Smooth muscle cell of the brain vasculature (primary cell): ENCODE measurements at places on chromosomes 1 and 21.

- DNase-seq: no peak
Observed at GRCh38 chr1:174569240-174569639, 121.5 kb downstream of the GPR52 start.

DNA sequence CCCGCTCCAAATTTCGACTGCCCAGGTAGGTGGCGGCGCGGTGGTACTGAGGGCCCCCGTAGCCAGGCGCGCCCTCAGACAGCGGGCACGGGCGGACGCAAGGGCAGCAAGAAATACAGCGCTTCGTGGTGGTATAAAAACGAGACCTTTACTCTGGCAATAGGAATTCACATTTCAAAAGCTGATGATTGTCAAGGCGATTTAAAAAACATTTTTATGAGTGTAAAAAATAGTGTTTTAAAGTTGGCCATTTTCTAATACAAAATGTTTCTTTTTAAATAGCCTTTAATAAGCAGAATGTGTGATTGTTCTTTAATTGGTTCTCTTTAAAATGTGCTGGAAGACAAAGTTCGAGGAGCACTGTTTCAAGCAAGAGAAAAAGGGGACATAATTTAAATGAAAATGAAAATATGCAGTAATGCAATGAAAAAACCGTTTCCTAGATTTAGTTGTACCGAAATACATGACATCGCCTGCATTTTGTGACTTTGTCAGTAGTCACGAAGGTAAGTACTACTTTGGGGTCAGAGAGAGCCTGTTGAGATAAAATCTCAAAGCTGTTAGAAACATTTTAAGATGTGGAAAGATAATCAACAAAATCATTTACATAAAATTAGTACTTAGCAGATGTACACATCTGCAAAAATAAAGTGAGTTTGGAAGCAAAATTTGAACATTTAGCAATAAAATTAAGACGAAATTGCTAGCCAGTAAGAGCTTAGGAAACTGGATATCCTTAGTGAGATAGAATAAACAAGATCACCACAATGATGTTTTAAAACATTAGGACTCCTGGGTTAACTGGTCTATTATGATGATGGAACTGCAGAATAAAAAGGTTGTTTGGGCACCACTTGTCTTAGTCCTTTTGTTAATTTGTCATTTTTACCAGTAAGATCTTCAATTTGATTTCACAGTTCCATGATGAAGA lies 1.1 kb upstream of the PSMG1 start:
- no peak for DNase-seq

GRCh38 chr1:91622616-91623015 lies 122.0 kb downstream of the CDC7 start:
- DNase-seq: no peak

DNA sequence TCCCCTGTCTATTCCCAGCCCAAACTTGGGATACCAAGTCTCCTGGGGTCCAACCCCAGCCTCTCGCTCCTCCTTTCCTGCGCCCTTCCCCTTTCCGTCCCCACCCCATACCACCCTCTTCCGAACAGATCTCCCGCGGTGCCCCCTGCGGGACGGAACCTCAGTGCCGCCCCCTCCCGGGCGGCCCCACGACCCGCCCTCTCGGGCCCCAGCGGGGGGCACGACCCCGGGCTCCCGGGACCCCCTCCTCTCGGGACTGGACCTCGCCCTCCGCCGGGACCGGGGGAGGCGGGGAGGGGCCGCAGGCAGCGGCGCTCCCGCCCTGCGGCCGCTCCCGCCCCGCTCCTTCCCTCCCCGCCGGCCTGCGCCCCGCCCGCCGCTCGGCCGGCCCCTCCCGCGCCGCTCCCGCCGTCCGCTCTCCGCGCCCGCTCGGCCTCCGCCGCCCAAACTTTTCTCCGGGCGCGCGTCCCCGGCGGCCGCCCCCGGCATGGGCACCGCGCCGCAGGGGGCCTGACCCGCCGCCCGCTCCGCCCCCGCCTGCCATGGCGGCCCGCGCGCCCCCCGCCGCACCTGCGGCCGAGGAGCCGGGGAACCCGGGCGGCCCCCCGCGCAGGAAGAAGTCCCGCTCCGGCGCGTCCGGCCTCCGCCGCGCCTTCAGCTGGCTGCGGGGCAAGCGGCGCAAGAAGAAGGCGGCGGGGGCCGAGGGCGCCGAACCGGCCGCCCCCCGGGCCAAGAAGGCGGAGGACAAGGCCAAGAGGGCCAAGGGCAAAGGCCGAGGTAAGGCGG lies 39.0 kb upstream of the SYNC start:
- DNase-seq: no peak

- DNase-seq: no peak
Observed at GRCh38 chr1:225754940-225755641, 22.5 kb upstream of the SRP9 start.

DNA sequence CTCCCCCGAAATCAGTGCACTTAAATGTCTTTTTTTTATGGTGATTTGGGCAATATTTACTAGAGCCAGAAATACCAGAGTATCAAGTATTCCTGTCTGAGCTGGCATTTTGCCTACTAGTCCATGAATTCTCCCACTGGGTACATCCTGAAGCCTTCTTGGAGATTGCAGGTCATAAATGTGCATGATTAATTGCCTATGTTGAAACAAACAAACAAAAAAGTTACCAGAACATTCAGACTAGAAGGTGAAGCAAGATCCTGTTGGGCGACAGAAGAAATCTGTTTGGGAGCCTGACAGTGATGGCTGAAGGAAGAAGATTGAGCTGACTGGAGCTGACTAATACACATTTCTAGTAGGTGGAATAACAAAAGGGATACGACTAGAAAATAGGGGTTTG lies 127.4 kb upstream of the NRIP1 start:
- no peak for DNase-seq

- DNase-seq: no peak
Observed at GRCh38 chr1:192969091-192969490, 90.1 kb downstream of the UCHL5 start.

DNA sequence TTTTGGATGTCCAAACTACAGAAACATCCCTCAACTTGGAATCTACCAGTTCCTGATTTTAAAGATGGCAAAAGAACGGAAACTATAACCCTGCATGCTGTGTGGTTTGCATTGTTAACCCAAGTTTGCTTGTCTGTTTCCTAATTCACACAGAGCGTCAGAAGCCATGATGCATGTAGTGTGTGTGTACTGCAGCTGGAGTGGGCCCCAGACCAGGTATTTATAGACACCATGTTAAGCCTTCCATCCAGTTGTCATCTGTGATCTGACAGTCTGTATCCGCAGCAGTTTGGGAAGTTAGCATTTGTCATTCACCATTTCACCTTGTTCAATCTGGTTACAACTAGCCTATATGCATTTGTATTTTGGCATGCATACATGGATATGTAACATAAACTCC lies 27.7 kb upstream of the PLEKHM2 start:
- DNase-seq: no peak

- no peak for DNase-seq
Observed at GRCh38 chr21:39197448-39198233, 14.4 kb upstream of the PSMG1 start.

- DNase-seq: no peak
Observed at GRCh38 chr1:201088395-201088794, 23.8 kb downstream of the CACNA1S start.

GRCh38 chr21:42621166-42621818 lies 32.1 kb upstream of the PDE9A start:
- no peak for DNase-seq

- DNase-seq: no peak
Observed at GRCh38 chr1:65146908-65147423, 1.0 kb upstream of the AK4 start.

- DNase-seq: no peak
Observed at GRCh38 chr1:107727866-107728265, 237.1 kb downstream of the VAV3 start.

- no peak for DNase-seq
Observed at GRCh38 chr1:61740751-61741700, 1.3 kb upstream of the PATJ start.

GRCh38 chr1:18266391-18266790 lies 158.8 kb downstream of the IGSF21 start:
- DNase-seq: no peak

DNA sequence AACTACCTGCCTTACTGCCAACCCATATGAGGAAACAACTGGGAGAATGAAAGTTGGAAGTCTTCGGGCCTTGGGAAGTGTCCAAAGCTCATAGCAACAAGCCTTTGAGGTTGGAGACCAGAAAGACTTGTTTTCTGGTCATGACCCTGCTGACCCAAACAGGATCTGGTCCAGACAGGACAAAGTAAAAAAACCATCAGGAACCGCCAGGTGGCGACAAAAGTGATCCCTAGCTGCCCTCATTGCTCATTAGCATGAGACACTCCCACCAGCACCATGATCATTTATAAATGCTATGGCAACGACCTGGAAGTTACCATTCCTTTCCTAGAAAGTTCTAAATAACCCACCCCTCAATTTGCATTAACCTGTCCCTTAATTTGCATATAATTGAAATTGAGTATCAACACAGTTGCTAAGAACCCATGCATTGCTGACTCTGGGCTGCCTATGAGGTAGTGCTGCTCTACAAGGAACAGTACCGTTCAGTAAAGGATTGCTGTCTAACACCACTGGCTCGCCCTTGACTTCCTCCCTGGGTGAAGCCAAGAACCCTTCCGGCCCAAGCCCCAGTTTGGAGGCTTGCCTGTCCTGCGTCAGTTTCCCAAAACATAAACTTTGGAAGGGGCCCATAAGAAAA lies 89.0 kb downstream of the URB2 start:
- DNase-seq: no peak

DNA sequence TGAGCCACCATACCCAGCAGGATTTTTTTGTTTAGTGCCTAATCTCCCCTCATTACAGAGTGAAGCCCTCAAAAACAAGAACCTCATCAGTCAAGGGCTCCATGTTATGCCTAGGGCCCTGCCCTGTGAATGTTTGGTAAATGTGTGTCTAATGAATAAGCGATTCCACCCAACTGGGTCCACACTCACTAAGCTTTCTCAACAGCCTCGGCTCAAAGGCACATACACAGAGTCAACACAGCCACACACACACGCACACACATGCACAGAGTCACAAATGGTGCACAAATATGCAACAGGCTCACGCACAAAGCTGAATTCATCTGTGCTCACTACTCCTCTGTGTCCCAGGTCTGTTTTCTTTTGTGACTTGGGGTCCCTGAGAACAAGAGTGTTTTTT lies 11.7 kb upstream of the SYNC start:
- DNase-seq: no peak

DNA sequence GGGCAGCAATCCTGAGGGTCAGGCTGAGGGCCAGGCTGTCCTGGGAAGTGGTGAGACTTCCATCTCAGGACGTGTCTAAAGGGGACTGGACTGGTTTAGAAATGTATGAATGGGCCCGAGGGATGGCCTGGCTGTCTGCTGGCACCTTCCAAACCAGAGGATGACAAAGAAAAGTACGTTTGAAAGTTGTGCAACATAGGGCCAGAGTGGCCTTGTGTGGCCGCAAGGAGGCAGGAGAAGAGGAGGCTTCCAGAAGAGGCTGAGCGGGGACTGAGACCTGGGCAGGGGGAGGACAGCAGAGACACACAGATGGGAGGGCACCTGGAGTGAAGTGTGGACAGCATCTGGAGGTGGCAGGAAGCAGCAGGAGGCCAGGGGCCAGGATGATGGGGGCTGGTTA lies 2.6 kb upstream of the SYTL1 start:
- no peak for DNase-seq

DNA sequence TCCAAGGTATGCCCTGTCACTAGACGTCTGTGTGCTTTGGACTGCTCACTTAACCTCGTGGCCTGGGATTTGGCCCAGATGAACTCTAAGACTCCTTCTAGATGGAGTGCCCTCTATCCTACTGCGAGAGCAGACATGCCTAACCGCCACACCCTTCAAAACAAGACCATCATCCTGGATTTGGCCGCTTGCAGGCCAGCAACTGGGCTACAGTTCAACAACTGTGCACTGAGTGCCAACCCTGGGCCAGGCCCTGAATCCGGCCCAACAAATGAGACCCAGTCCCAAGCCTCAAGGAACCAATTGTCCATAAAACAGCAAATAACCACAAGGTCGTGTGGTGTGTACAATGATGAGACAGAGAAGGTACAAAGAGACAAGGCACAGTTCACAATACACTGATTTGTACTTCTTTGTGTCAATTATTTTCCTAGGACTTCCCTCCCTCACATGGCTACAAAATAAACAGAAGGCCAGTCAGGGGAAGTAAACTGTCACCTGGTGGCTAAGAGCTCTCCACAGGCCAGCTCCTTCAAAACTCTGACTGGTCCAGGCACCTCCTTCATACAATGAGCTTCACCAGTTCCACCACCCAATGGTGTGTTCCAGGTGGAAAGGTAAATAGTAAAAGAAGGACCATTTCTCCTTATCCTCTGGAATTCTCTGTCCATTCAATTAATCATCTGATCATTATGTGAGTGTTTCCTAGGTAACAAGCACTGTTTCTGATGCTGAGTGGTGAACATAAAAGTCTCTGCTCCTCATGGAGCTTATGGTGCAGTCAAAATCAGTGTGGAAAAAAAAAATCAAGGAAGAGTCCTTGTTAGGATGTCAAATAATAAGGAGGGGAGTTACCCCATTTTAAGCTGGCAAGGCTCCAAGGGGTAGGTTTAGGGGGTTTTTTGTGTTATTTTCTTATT lies 60.4 kb downstream of the CAPZB start:
- no peak for DNase-seq

DNA sequence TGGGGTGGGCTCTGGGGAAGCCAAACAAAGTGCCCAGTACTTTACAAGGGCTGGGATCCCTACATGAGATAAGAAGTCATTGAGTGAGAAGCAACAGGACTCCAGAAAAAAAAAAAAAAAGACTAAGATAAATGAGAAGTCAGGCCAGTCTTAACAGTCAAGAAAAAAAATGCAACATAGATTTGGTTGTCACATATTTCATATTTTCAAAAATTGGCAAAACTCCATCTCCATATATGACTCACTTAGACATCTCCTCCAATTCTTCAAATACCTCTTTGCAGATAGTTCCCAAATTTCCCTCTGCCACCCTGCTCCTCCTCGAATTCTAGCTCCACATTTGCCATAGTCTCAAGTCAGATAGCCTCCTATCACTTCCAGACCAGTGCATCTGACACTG lies 20.9 kb upstream of the SIPA1L2 start:
- no peak for DNase-seq
